ENCODE measurements at places on chromosomes 7 and 10. TPM values are rescaled to one million over a fixed set of nuclear protein-coding genes. Genes with fewer than 3 reads are reported as not detected.

MRPS17 gene
- 13.2 TPM for polyA plus RNA-seq

TRIM74 gene
- 0.38 TPM for polyA plus RNA-seq

UTF1 gene
- not detected for polyA plus RNA-seq

NUTM2A gene
- 0.60 TPM for polyA plus RNA-seq

C10orf90 gene
- not detected for polyA plus RNA-seq

C10orf62 gene
- polyA plus RNA-seq, result not detected

MARCHF5 gene
- 30.5 TPM for polyA plus RNA-seq

RASSF4 gene
- polyA plus RNA-seq, result 7.8 TPM

ANKRD30A gene
- polyA plus RNA-seq, result not detected

CYP2W1 gene
- 3.8 TPM for polyA plus RNA-seq

CAMK2B gene
- not detected for polyA plus RNA-seq

GJC3 gene
- polyA plus RNA-seq, result not detected

SPDYE11 gene
- polyA plus RNA-seq, result not detected

BZW2 gene
- 70.7 TPM for polyA plus RNA-seq

Data from sigmoid colon (tissue), 7 donors.